ENCODE measurements at places on chromosomes 13 and 19.
A peak's percentile ranks its signal among the peaks of the same experiment; 100 is the strongest.

DNA sequence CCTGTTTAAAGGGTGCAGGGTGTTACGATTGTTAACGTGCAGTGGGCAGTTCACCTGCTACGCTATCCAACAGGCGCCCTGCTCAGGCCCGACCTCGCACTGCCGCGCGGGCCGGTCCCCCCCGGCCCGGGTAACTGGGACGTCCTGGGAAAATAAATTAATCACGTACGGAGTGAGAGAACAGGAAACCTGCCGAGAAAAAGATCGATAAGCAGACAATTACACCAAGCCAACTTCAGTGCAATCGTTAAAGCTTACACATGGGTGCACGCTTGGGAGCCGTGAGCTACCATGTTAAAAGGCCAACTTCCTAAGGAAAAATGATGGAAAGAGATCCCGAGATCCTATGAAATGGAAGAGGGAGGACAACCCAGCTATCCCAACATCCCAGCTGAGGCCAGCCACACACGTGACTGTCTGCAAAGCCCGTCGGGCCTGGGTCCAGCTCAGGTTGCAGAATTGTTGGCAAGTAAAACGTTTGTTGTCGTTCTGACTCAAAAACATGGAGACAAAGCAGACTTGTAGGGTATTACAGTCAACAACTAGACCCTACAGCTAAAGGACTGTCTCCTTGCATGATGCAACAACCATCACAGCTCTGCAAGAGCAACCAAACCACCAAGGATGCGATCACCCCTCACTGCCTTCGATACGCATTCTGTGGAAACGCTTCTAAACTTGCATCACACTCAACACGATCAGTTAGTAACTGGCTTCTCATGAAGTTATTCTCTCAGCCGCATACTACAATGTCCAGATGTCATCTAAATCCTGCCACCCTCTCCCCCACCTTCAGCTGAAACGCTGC lies 741 bp upstream of the TUBGCP3 start:
- DNase-seq, result no peak

DNA sequence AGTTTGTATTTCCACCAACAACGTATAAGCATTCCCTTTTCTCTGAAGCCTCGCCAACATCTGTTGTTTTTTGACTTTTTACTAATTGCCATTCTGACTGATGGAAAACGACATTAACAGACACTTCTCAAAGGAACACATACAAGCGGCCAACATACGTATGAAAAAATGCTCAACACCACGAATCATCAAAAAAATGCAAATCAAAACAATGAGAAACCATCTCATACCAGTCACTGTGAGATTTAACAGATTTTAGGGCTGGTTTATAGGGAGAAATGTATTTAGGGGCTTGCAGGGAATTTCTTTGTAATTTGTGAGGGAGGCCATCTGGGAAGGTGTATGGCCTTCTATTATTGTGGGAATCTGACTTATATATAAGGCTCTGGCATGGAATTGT lies 2.8 kb upstream of the DZIP1 start:
- no peak for DNase-seq

DNA sequence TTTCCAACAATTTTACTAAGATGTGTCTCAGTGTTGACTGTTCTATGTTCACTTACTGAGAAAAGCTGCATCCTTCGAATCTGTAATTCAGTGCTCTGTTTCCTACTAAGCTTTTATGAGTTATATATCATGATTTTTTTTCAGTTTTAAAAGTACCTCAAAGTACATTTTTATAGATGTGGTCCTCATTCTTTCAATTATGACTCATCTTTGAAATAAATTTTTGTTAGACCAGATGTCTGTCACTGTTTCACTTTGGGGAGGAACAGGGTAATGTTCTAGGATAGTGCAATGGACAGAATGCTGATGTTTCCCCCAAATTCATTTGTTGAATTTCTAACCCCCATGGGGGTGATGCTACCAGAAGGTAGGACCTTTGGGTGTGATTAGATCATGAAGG lies 74.8 kb downstream of the NALCN start:
- no peak for DNase-seq

- no peak for DNase-seq
These were observed 1155.1 kb downstream of the OLFM4 start for GRCh38 chr13:54183728-54184127.

DNA sequence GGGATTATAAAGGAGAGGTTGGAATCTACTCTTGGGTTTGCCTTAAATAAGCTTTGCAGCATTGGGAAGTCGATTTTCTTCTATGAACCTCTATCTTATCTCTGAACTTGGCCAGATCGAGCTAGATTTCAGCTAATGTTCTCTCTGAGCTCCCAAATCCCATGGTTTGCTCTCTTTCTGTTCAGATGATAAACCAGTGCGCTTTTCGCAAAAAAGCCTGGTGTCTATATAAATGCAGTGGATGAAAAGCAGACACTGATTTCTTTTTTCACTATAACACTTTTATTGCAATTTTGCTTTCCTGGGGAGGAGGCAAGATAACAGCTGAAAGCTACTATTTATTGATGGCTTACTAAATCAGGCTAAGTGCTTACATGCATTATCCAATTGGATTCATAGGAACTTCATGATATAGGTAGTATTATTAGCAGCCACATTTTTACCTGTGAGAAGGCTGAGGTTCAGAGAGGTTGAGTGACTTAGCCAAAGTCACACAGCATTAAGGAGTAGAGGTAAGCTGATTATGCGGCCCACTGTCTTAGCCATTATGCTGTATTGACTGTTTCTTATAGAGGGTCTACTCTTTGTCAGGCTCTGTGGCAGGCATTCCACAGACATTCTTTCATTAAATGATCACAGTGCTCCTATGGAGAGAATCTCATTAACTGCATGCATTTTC lies 58.9 kb downstream of the RFC3 start:
- no peak for DNase-seq

GRCh38 chr13:83221256-83221655 lies 661.0 kb downstream of the SLITRK1 start:
- no peak for DNase-seq

- no peak for DNase-seq
These were observed 994 bp downstream of the CCDC194 start for GRCh38 chr19:17393002-17393401.

DNA sequence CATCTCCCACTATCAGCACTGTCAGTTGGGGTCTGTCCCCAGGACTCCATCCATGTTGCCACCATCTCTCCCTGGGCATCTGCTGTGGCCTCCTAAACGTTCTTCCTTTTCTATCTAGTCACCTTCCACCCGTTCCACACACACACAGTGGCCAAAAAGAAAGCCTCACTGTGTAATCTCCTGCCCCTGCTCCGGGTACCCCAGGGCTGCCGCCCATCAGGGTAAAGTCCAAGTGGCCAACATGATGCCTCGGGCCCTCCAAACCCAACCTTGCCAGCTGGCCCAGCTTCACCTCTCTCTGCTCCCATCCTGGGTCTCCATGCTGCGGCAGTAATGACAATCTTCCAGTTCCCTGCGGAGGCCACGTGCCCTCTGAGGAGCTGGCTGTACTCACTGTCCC lies 29.4 kb upstream of the PEG3 start:
- no peak for DNase-seq

- no peak for DNase-seq
These were observed 27.8 kb downstream of the CARM1 start for GRCh38 chr19:10899151-10899653.

- DNase-seq, result no peak
These were observed 585.5 kb downstream of the KCTD12 start for GRCh38 chr13:76300688-76301087.

GRCh38 chr19:4847190-4847973 lies 15.9 kb upstream of the TICAM1 start:
- no peak for DNase-seq

DNA sequence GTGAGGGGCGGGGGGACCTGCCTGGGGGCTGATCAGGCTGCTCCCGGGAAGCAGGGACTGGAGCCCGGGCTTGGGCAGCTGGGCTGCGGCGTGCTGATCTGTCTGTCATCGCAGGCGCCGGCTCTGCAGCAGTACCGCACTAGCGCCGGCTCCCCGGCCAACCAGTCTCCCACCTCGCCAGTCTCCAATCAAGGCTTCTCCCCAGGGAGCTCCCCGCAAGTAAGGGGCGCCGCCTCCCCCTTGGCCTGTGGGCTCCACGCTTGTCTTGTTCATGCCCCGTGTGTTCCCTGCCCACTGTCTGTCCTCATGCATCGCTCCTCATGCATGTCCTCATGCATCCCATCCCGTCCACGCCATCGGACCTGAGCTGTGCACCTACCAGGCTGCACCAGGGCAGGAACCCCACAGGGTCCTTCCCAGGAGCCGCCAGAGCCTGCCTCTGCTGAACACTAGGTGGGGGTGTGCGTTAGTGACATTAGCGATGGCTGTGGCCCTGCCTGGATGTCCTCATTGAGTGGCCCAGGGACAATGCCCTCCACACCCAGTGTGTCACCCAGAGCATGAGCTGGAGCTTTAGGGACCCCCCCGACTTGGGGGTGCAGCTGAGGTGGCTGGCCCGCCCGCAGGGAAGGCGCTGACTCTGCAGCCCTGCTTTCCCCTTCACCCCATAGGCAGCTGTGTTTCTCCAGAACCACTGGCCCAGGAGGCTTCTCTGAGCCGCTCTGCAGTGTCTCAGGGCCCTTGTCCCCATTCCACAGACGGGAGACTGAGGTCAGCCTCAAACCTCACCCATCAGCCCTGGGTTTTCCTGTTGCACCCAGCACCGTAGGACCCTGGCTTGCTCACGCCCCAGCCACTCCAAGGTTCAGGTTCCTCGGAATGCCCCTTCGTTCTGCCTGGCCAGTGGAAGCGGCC lies 19.5 kb downstream of the COMP start:
- no peak for DNase-seq

GRCh38 chr13:27854606-27855005 lies 62.3 kb downstream of the GSX1 start:
- DNase-seq, result no peak

- DNase-seq, result peak; percentile 51
These were observed at the start of gene SCN1B for GRCh38 chr19:35030257-35031071. Gene SCN1B, plus strand, starts transcription at chr19:35030470. Its CDS starts 351 bp downstream, at chr19:35030821.

- peak; percentile 76 for DNase-seq
These were observed 33.8 kb upstream of the GARRE1 start for GRCh38 chr19:34220472-34221063.

GRCh38 chr13:100917011-100917410 lies 242.4 kb upstream of the TMTC4 start:
- no peak for DNase-seq

DNA sequence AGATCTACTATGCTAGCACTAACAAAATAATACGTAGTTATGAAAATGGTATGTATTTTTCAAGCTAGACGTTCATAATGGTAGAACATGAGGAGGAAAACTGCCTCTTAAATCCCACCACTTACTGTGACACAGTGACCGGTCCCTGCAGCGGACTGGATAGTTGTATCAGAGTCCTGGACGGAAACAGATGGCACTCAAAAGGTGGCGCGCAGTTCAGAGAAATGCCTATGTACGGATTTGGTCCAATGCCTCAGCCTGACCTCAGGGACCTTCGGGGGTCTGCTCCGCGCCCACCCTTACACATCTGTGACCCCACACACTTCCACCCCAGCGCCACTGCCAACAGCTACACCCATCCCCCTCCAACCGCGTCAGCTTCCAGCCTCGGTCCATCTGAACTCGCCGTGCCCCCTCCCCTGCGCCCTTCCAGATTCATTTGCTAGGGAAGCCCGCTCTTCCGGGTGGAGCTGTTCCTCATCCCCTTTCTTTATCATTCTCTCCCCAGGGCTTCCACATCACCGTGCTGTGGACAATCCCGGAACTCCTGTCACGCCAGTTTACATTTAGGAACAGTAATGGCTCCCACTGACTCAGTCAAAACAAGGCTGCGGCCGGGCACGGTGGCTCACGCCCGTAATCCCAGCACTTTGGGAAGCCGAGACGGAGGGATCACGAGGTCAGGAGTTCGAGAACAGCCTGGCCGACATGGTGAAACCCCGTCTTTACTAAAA lies 792 bp upstream of the LENG8 start:
- DNase-seq, result peak; percentile 75

DNA sequence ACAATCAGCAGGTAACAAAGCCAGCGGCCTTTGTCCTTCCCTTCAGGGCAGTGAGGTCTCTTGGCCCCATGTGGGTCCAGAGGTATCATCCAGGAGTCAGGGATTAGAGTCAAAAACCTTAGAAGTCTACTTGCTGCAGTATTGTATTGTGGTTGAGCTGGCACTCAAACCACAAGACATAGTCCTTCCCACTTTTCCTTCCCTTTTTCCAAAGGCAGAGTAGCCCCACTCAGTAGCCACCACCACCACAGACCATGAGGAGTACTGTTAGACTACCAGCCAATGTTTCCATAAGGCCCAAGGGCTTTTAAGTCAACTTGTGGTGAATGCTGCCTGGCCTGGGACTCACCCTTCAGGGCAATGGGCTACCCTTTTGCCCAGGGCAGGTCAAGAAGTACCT lies 27.1 kb upstream of the CCNA1 start:
- DNase-seq, result no peak

DNA sequence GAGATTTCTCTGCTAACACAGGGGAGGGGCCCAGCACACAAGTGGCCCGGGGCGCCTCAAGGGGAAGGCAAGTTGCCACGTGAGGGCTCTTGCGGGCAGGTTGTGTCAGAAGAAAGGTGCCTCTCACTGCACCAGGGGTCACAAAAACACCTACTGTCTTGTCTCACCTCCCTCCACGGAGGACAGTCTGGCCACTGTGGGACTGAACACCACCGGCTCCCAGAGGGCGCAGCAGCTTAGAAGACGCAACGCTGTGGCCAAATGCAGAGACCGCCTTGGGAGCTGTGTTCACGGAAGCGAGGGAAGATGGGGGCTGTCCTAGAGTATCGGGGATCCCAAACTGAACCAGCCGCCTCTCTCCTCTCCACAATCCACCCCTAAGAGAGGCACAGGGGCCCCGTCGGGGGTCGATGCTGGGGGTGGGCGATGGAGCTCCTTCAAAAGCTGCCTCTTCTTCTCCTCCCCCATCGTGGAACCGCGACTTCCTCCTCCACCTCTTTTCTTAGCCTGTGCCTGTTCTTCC lies 177.5 kb downstream of the FOXO1 start:
- DNase-seq, result no peak

DNA sequence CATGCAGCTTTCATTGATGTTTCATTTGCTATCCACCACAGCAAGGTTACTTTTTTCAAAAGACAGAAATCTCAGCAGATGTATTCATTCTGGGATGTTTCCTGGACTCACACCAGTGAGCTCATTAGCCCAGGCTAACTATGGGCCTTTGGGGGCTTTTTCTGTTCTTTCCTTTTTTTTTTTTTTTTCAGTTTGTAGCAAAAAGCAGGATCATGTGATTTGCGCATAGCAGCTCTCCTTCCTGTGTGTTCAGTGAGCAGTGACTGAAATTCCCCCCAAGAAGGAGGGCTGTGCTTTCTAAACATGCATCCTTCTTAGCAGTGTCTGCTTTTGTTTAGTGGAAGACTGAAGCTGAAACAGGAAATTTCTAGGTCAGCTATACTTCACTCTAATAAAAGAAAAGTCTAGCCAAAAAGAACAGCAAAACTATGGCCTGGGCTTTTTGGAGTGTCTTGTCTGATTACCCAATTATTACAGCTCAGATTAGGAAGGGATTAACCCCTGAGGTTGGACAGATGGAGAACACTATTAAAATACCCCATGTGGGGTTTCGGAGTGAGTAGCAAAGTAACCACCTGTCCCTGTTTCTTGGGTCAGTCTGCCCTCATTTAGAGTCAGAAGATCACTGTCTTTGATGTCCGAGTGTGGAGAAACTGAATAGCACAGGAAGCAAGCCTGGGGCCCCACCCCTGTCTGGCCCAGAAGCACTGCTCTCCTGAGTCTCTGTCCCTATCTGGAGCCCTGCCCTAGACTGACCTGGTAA lies 8.9 kb upstream of the AMER2 start:
- DNase-seq, result no peak
